Hematopoietic multipotent progenitor cell treated with erythropoietin and hydrocortisone succinate and interleukin-3 and kit ligand, for 17 days (in vitro differentiated cells): ENCODE measurements at places on chromosomes 4 and X.

- DNase-seq, result no peak
Observed at GRCh38 chr4:155675709-155676429, 9.2 kb downstream of the GUCY1A1 start.

DNA sequence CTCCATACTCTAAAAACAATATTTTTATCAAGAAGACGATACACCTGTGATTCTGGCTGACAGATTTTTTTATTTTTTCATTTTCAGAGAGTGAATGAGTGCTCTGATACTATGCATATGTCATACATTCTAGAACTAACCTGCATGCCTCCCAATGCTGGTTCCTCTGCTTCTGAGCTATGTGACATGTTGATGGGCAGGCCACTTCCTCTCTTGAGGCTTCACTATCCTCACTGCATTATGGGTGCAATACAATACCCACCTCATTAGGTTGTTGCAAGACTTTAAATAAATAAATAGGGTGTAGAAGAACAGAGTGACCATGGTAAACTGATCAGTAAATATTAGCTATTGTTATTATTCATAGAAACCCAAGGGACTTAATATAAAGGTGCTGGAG, 408.3 kb downstream of the HNRNPD start:
- DNase-seq, result no peak

- DNase-seq, result no peak
Observed at GRCh38 chrX:45740291-45740690, 539.6 kb upstream of the DIPK2B start.

DNA sequence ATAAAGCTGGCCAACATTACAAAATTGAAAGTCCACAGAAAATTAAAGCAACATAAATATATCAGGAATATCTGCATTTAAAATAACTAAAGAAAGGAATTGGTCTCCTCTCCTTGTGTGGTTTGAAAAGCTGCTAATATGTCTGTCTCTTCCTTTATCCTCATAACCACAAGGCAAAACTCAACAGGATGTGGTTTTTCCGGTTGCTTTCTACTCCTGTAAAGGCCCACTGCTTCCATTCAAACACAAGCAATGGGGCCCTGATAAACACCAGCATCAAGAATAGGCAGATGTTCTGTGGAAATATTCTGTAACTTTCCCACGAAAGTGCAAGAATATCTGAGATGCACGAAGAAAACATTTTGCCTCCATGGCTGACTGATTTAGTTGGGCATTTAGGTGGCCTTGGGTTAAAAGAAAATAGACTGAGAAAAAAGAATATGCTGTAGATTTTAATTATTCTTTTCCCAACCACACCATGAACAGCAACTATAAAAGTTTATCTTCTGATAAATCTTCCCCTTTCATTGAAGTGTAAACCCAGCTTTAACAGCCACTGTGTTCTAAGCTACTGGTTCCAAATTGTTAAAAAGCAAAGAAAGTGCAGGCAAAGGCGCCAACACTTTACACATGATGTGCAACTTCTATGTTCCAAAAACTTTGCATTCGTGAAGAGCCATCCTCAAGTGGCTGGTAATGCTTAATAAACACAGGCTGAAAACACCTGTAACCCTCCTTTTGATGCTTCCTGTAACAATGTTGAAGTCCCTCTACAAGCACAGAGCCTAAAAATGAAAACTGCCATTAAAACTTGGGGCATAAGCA, 50.5 kb upstream of the NDST3 start:
- DNase-seq, result no peak

DNA sequence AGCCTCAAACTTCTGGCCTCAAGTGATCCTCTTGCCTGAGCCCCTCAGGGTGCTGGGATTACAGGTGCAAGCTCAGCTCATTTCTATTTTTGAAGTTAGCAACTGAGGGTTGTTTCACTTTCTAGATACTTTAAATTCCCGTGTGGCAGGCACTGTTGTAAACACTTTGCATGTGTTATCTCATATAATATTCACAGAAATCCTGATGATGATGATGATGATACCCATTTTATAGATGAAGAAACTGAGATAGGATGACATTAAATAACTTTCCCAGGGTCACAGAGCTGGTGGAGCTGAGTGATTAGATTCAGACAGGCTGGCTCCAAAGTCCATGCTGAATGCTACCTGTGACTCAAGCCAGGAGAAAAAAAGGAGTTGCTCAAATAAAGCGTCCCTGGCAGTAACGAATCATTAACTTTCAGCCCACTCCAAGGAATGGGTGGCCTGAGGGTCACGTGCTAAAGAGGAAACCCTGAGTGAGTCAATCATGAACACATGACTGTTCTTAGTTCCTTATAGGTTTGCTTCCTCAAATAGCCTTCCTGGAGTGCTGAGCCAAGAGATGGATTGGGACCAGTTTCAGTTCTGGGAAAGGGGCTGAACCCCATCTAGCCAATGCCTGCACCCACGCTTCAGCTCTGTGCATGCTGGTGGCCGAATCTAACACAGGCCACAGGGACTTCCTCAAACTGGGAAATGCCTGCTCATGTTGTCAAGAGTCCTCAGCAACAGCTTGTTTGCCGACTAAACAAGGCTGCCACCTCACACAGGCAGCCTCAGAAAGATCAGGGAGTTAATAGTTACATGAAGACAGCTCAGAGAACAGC, 52.8 kb downstream of the RBM47 start:
- DNase-seq, result no peak

DNA sequence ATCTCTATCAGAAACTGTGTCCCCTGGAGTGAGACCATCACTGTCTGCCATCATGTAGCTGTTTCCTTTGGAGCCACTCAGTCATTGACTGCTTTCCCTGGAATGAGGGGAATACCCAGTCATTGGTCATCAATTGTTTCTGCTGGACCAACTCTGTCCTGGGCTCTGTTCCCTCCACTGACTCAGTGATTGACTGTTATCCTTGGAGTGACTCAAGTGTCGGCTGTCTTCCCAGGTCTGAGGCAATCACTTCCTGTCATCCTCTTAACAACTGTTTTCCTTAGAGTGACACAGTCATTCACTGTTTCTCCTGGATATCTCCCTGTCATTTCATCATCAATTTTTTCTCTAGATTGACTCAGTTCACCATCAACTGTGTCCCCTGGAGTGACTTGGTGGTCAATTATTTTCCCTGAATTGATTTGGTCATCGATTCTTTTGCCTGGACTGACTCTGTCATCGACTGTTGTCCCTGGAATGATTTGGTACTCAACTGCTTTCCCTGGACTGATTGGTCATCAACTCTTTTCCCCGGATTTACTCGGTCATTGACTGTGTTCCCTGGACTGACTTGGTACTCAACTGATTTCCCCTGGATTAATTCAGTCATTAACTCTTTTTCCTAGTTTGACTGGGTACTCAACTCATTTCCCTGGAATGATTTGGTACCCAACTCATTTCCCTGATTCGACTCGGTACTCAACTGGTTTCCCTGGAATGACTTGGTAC, 327.9 kb upstream of the VCX start:
- DNase-seq, result no peak

- DNase-seq, result no peak
Observed at GRCh38 chr4:40525752-40526598, 103.7 kb downstream of the RBM47 start.

GRCh38 chr4:9762823-9763475, 18.5 kb upstream of the DRD5 start:
- DNase-seq, result peak; percentile 5

DNA sequence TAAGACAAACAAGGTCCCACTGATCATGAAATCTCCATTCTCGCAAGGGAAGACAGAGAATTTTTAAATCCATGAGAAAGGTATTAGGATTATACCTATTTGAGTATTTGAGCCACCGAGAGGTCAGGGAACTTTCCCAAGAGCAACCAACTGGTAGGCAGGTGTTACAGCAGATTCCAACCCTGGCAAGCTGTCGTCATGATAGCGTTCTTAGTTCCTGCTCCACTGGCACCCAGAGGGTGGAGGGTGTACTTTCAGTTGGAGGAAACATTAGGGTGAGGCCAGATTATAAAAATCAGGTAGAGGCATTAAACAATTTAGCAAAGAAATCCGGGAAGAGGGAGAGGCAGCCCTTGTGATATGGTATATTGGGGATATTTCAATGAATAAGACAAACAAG, 23.3 kb downstream of the COQ2 start:
- DNase-seq, result peak; percentile 62

- no peak for DNase-seq
Observed at GRCh38 chrX:55039471-55039870, 8.7 kb upstream of the ALAS2 start.

DNA sequence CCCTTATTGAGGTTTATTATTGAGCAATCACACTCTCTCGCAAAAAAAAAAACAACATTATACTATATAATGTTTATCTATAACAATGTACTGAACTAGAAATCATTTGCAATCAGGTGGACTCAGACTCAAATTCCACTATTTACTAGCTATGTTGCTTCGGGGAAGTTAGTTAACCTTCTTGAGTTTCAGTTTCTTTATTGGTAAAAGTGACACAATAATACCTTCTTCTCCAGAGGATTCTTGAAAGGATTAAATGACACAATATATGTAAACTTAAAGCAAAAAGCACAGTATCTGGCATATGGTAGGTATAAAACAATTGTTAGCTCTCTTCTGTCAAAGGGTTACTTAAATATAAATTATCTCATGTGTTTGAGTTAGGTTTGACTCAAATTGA, 31.5 kb upstream of the HDAC8 start:
- no peak for DNase-seq

DNA sequence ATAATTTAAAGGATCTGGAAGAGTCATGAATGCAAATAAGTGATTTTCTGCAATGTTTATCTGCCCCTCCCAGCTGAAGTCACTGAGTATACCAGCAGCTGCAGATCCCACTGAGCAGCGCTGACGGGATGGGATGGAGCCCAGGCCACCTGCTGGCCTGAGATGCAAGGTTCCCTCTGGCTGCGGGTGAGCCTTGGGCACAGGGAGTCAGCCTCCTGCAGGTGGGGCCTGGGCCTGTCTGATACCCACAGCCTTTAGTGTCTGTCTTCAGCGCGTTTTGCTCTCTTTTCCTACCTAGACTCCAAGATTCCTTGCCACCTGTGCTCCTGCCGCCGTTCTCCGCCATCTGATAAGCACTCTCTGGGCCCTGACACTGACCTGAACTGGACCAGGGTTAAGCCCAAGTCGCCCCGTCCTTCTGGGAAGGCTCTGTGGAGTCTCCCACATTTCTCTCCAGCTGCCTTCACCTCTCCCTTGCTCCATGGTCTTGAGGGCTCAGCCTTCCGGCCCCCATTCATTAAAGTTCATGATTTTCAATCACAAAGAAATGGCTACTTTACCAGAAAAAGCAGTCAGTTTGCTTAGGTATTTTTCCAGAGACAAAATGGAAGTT, 223.1 kb upstream of the FAT1 start:
- DNase-seq, result no peak

DNA sequence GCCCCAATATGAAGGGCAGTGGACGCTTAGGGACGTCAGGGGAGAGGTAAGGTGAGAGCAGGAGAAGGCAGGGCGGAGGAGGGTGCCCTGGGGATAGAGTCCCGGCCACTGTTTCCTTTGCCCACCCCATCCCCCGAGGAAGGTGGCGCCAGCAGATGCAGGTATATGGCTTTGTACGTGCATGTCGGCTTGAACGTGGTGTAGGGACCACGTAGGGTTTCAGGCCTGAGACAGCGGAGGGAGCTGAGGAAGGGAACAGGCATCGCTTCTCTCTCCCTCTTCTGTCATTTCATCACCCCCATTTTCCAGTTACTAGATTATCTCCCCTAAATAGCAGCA, 97.9 kb downstream of the PHKA2 start:
- no peak for DNase-seq

GRCh38 chr4:19193274-19193981, 1058.3 kb upstream of the SLIT2 start:
- no peak for DNase-seq

DNA sequence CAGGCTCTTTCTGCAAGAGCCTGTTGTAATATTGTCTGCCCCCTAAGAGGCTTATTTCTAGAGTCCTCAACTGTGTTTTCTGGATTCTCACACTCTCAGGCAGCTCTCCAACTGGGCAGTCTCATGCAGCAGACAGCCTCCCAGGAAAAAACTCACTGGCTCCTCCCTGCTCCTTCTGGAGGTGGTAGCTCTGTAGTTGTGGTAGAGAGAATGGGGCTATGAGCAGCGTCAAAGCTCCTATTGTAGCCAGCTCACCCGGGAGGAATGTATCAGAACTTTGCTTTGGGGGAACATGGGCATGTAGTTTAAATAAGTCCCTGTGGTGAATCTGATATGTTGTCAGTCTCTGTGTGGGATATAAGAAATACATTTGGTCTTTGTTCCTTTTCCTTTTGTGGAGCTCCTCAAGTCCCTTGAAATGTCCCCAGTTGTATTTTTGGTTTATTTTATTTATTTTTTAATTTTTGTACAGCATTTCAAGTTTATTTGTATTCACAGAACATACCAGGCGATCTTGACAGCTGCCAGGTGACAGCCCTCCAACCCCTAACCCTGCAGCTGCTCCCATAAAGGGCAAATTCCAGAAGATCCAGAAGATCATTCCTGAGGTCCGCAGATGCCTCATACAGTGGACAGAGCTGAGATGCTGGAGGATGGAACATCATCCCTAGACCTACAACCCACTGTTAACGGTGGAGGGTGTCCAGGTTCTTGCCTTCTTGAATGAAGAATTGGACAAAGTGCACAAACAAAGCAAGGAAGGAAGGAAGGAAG, 45.7 kb downstream of the TRIM61 start:
- DNase-seq, result no peak

DNA sequence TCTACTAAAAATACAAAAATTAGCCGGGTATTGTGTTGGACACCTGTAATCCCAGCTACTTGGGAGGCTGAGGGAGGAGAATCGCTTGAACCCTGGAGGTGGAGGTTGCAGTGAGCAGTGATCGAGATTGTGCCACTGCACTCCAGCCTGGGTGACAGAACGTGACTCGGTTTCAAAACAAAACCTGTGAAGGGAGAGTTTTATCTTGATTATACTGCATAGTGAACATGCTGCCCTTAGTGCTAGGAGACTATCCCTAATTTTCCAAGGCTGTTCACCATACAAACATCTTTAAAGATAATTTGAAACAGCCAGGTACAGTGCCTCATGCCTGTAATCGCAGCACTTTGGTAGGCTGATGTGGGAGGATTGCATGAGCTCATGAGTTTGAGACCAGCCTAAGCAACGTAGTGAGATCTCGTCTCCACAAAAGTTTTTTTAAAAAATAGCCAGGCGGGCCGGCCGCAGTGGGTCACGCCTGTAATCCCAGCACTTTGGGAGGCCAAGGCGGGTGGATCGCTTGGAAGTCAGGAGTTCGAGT, 6.2 kb downstream of the AFF1 start:
- DNase-seq, result no peak

- no peak for DNase-seq
Observed at GRCh38 chr4:41545238-41545637, 7.3 kb downstream of the LIMCH1 start.
